T-helper 22 cell (primary cell): ENCODE measurements at places on chromosomes 7 and 10.

DNA sequence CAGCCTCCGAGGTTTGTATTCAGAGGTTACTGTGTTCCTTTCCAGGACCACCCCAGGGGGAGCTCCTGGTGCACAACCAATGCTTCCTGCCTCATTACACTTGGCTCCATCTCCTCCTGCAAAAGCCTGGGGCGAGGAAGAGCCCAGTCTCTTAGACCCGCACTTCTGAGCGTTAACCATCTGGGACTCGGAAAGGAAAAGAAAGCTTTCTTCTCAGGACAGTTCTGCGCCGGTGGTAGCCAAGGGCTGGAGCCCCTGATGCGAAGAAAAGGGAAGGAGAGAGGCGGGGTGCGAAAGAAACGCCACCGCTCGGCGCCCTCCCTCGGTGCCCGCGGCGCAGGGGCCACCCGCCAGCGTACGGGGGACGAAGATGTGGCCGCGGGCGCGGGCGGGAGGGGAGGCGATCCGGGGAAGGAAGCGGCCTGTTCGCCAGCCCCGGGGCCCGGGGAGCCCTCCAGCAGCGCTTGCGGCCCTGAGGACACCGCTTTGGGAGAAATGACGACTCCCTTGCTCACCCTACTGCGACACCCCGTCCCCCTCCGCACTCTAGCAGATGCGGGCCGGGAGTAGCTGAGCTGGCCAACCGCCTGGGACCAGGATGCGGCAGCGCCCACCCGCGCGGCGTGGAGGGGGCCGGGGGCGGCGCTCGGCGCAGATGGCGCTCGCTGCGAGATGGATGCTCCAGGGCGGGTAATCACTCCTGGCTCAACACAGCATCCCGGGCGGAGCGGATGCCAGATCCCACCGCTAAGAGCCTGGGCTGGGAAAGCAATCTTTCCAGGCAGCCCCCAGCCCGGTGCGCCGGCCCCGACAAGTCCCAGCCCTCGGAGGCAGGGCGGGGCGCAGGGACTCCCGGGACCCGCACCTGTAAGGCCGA is 1.3 kb downstream of the NRCAM start:
- DNase-seq = no peak

DNA sequence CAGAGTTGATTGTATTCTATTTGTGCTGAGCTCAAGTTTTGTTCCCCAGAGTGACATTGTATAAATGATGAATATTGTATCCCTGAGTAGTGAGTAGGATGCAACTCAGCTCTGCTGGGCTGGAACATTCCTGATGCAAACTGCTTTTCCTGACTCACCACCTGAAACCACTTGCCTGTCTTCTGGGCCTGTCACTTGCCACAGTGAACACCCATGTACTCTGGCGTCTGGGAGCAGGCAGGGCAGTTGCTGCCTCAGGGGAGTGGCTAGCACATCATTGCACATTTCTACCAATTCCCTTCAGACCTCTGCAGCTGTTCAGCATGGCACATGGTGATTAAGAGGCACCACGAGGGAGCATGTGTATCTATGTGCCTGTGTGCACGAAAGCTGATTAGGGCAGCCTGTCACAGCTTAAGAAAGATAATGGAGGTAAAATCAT is 157.3 kb downstream of the SND1 start:
- DNase-seq = no peak

DNA sequence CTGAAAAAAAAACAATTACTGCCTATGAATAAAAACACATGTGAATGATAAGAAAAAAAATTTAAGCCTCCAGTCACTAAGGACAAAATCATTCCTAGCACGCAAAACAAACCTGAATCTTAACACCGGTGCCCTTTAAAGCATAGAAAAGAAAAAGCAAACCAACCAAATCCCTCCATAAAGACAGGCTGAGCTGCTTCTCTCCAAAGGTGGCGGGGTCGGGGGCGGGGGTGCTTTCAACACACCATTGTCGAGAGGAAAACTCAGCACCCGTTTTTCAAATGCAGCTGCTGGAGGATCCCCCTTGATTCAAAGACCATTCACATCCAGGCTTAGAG is 1.4 kb downstream of the ST8SIA6 start:
- no peak for DNase-seq

GRCh38 chr7:32163141-32163806 is 93.1 kb upstream of the PDE1C start:
- DNase-seq = no peak

DNA sequence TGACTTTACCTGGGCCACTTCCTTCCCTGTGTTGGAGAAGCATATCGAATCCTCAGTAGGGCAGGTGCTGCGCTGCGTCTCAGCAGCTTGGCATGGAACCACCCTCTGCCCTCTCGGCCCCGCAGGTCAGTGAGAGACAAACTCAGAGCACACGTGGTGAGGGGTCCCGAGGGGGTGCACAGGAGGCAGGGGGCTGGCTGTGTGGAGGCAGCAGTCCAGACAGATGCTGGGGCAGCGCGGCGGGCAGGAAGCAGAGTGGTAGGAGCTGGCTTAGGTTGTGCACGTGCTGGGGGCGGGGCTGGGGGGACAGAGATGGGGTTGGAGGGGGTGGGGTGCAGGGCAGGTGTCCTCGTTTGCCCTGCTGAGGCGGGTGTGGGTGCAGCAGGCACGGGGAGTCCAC is 33.1 kb downstream of the NUB1 start:
- DNase-seq = no peak

DNA sequence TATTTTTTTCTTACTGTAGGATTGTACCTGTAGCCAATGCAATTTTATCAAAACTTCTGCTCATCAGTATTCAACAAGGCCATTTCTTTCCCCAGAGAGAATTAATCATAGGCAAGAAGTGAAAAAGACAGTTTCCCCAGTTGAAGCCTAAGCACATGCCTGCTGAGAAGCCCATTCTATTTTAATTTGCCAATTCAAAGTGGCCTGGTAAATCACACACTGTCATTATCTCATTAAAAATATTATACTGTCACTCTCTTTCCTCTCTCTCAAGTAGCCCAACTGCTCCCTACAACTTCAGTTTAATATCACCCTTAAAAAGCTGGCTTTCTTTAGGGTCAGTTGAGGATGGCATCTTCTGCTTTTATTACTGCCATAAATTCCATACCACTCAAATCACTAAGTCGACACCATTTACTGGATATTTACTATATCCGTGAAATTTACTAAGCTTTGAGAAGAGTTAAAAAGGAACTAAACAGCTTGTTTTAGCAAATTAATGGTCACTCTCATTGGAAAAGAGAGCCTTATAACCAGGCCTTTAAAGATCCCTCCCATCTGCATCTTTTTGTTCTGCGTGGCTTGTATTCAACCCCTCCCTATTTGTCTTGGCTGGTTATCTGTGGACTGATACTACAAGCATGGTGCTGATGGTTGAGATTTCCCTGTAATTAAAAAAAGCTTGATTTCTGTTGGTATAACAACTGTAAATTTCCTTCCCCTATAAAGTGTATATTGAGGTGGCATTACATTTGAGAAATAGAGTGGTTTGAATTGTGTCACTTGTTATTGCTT is 30.6 kb downstream of the COL28A1 start:
- no peak for DNase-seq

- DNase-seq = no peak
Measured at GRCh38 chr10:12025591-12025990, 17.0 kb downstream of the UPF2 start.

DNA sequence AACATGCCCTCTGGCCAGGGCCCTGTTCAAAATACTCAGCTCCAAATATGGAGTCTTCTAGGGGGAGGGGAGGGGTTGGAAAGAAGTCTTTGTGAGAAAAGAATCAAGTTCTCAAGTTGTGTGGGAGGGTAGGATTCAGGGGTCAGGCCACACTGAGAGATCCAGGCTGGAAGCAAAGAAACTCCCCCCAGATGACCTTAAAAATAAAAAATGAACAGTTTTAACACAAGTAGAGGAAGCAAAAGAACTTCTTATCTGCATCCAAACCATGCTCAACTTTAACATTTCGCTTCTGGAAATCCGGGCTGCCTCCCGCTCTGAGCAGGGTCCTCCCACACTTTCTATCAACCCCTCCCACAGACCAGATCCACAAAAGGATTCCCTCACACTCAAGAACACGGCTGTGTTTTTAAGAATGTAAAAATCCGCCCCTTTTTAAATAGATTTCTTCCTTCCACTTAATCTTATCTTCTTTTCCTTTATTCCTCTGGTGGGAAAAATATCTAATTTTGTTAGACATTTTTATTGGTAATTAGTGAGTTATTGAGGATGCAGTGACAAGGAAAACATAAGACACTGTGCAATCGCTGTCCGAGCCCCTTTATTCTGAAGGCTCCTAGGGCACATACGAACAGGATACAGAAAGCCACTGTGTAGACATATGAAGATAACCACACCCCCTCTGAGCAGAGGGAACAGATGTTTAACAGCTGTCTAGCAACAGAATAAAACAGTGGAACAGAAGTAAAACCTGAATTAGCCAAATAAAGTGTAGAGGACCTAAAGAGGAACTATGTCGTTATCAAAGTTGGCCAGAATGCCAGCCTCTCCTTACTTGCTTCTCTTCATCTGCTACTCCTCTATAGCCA is 43.8 kb downstream of the CYTH3 start:
- DNase-seq = no peak

DNA sequence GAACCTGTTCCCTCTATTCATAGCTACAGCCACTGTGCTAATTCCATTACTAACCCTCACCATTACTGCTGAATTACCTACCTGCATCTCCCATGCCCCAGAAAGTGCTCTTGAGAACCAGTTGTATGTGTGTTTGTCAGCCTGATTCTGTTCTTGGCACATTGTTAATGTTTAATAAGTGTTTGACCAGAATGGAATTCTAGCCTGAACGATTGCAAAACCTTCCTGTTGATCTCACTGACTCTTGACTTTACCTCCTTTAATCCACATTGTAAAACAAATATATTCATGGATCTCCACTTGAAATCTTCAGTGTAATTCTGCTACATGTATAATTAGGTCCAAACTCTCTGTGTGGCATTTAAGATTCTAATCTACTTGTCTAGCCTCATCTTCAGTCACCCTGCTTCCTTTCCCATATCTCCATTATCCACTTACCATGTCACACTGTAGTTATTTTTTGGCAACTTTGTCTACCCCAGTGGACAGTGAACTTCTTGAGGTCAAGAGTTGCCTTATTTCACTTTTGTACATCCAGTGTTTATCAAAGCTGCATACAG is 4.9 kb downstream of the ZNF277 start:
- DNase-seq = no peak

DNA sequence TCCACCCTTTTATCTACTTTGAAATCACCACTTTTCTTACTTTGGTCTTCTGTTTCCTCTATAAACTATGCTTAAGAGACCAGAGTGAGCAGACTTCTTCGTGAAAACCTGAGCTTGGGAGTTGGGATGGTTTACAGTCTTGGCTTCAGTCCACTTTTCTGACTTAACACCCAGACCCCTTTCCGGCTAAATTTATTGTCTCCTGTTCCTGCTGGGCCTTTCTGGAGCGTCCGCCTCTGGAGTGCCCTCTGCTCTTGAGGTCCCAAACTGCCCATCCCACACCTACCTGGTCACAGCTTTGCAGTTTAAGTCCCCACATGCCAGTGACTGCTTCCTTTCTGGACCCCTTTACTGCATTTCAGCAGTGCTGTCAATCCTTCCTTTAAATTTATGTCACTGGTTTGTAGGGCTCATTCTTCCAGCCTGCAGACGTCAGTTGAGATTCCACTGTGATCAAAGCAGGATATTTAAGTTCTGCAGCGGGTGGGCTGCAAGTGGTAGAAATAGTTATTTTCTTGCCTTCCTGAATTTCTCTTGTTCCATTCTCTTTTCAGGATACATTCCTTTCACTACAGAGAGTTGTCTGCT is 80.3 kb downstream of the KAT6B start:
- DNase-seq = no peak

- DNase-seq = no peak
Measured at GRCh38 chr10:129660569-129660968, 193.5 kb downstream of the MGMT start.

GRCh38 chr7:157139810-157140510 is 1.2 kb downstream of the UBE3C start:
- peak; percentile 21 for DNase-seq

DNA sequence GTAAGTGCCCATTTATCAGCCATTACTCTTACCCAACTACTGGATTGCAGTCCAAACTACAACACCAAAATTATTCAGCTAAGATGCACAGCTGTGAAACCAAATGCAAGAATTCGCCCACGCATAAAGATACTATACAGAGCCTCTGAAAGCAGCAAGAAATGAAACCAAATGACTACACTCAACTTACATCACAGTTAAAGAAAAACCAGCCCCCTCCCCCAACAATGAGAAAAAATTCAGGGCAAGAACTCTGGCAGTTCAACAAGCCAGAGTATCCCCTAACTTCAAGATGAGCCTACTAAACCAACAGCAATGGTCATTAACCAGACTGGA is 209.1 kb upstream of the VWC2 start:
- no peak for DNase-seq

DNA sequence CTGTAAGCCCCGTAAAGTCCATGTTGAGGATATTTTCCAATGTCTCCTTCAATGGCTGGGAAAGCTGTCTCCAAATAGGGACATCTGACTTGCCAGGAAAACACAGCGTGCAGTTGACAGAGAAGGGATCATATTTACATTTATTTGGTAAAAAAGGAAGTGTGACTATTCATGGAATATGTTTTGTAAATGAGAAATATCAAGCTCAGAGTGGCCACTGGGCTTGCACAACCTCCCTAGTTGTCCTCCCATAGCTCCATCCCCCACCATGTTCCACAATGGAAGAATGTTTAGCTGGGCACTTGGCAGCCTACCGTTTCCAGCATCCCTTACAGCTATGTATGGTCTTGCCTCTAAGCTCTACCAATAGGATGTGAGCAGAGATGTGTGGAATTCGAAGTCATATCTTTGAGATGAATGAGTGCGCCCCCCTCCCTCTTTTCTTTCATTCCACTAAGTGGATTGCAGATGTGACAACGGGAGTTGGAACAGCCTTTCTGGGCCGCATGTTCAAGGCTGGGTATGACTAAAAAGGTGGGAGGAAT is 306.6 kb upstream of the ZMIZ1 start:
- DNase-seq = no peak

DNA sequence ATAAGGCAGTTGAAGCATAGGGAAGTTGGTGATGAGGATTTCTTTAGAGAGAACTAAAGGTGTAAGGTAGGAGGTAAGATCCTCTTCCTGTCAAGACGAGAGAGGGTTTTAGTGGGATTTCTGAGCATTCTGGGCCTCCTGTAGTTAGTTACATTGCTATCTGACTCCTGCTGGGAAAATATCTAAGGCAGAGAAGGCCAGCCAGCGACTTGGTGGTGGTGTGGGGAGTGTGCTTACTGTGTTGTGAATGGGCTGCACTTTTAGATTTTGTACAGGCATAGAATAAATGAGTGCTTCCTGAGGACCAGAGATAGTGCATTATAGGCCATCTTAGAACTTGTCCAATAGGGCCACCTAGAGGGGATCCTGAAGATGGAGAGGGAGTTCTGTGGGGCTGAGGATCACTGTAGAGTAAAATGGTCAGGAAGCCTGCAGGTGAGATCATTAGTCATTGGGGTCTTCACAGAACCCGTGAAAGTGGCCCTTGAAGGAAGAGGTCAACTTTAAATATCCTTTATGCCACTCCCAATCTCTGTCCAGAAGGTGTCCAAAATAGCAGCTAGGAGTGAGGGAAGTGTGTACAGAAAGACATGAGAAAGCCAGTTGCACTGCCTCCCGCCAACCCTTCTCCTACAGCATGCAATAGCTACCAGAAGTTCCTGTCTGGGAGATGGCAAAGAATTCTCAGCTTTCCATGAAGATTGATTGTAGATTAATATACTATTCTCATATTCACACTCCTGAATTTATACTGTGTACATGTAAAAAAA is 266.6 kb downstream of the POLR1F start:
- DNase-seq = no peak

- DNase-seq = no peak
Measured at GRCh38 chr7:6250364-6250833, 22.0 kb downstream of the CYTH3 start.

- no peak for DNase-seq
Measured at GRCh38 chr7:131638641-131639430, 82.4 kb upstream of the PODXL start.
